Activated T-cell treated with anti-CD3 and anti-CD28 coated beads for 24 hours (primary cell): ENCODE measurements at places on chromosomes 5 and 9.

DNA sequence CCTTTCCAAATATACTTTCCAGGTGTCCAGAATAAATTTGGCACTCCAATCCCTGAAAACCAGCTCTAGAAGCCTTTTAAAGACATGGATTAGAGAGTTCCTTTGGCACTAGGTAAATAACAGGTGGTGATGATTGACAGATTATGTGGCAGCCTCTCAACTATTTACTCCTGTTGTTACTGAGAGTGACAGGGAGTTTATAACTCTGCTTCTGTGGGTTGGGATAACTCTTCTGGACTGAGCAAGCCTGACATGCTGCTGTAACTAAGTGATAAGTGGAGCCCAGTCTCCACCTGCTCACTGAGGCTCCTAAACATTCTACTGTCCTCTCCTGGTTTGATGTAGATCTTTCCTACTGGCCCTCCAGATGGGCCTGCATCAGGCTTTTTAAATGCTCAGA, 693.2 kb upstream of the FTMT start:
- DNase-seq: no peak

DNA sequence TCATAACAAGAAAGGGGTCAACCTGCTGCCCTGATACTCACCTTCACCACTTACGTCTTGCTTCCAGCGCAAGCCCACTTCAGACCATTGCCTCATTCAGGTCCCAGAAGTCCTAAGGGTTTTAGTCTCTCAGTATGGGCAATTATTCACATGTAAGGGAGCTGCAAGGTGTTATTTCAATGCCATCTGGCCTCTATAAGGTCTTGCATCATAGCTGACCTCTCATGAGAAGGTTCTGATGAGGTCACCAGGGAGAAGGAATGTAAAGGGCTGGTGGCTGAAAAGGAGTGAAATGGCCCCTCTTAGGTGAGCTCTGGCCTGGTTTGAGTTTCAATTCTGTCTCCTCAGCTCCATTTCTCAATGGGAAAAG, 1.5 kb upstream of the MARCHF3 start:
- DNase-seq: no peak

- no peak for DNase-seq
Observed at GRCh38 chr9:132973713-132974112, 4.8 kb upstream of the GFI1B start.

DNA sequence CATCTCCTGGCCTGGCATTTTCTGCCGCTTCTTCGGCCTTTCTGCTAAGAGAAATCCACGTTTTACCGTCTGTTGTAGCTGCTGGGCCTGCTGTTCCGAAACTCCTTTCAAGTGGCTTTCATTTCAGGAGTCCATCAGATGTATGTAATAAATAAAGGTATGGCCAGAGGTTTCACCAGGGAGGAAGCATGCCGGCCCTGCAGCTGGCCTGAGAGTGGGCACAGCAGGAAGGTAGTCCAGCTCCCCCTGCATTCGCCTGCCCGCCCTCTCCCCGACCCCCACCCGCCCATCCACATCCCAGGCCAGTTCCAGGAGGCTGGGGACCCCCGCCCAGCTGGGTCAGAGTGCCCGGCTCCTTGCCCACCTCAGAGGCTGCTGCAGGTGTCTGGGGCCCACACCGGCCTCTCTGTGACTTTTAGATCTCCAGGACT, 46.4 kb upstream of the EXOC3 start:
- DNase-seq: no peak

DNA sequence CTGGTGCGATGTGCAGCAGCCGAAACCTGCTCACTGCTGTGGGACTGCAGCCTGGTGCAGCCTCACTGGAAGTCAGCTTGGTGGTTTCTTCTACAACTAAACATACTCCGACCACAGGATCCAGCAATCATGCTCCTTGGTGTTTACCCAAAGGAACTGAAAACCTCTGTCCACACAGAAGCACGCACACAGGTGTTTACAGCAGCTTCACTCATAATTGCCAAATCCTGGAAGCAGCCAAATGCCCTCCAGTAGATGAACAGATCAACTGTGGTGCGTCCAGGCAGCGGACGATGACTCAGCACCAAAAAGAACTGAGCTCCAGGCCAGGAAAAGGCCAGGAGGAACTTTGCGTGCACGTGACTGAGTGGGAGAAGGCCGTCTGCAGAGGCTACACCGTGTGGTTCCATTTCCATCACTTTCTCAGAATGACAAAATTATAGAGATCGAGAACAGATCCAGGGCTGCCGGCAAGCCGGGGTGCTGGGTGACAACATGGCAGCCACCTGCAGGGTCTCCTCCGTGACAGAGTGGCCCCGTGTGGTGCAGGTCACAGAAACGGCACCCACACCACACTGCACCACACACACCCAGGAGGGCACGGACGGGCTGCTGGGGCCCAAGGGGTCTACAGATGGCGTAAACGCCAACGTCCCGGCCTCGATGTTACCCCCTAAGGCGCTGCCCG, 23.1 kb upstream of the NSMF start:
- DNase-seq: no peak

DNA sequence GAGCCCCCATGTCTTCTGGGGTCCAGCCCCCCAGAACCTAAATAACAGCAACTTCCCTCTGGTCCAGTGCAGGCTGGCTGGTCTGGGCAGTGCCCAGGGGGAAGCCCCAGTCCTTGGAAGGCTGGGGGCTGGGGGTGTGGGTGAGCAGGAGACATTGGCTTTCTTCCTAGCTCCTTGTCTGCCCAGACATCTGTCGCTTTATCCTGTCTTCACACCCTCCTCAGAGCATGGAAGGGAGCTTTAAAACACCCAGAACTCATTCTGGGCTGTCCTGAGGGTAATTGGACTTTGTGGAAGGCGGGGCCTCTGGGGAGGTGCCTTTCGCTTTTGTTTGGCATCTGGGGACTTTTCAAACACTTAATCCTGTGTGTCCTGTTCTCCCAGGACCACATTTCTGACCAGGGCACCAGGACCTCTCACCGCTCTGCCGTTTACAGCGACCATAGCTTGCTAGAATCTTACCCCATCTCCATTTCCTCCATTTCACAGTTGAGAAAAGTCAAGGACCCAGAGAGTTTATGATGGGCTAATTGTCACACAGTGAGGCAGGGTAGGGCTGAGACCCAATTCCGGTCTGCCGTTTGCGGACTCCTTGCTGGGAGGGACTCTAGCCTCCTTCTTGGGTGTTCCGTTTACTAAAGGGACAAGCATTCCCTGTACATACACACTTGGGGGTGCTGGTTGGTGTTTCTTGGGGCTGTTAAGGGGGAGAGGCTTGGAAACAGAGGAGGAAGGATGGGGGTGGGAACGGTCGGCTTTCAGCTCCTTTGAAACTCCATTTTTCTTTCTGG, 1.1 kb downstream of the GSN start:
- DNase-seq: no peak

GRCh38 chr9:105457560-105458294, 9.9 kb downstream of the FSD1L start:
- DNase-seq: no peak

DNA sequence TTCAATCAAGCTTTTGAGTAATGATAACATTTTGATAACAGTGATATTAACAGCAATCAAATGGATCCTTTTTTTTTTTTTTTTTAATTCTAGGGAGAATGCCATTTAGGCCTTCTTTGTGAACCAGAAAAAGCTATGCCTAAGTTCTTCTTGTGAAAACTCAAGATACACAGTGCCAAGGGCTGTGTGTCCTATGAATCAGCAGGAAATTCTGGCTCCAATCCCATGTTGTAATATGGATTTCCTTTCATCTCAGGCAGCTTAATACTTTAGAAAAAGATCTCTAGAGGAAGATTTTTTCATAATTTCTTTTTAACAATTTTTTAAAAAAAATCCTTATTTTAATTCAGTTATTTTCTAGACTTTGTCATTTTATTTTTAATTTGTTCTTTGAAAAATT, 96.1 kb downstream of the NUDT12 start:
- no peak for DNase-seq

GRCh38 chr9:82526577-82526976, 536.4 kb downstream of the RASEF start:
- no peak for DNase-seq

GRCh38 chr5:159211729-159212174, 2.4 kb upstream of the RNF145 start:
- no peak for DNase-seq

- no peak for DNase-seq
Observed at GRCh38 chr5:128870373-128870772, 94.9 kb upstream of the SLC27A6 start.

DNA sequence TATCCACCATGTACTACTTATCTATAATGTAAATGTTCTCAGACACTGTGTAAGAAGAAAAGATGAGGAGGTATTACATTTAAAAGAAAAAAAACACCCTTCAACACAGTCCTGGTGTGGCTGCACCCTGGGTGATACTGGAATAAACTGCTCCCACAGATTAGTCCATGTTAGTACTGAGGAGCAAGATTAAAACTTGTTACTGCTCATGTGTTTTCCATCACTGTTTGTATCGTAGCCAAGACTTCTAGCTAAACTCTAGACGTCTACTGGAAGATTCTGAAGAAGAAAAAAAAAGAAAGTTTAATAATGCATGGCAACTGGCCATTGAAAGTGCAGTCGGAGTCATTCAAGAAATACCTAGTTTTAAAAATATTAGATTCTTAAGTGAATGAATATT, at the start of gene ASPN:
Gene ASPN (minus strand): TSS at position 178 of the 400 bp plus-strand sequence.
- no peak for DNase-seq
